WTC11 (cell line): ENCODE measurements at places on chromosomes 2 and 18. TPM values are rescaled to one million over a fixed set of nuclear protein-coding genes. Genes with fewer than 3 reads are reported as not detected.
A peak's percentile ranks its signal among the peaks of the same experiment; 100 is the strongest.

- peaks cover 24% of the 10 kb centered on the region for H3K4me1 ChIP-seq
- no peak for DNase-seq
- H3K27ac ChIP-seq = no peak overlapping the region; the same call in 1 of the 2 replicates
- peaks cover 46% of the 10 kb centered on the region for H3K36me3 ChIP-seq
- no peaks in the 10 kb centered on the region for H3K27me3 ChIP-seq
Measured at GRCh38 chr18:8783335-8783993, 78.1 kb downstream of the MTCL1 start.

GRCh38 chr2:235142601-235143000 is 190.8 kb downstream of the SH3BP4 start:
- H3K4me1 ChIP-seq = peaks cover 6% of the 10 kb centered on the region
- H3K4me3 ChIP-seq = no peak overlapping the region
- H3K36me3 ChIP-seq = no peaks in the 10 kb centered on the region

DNA sequence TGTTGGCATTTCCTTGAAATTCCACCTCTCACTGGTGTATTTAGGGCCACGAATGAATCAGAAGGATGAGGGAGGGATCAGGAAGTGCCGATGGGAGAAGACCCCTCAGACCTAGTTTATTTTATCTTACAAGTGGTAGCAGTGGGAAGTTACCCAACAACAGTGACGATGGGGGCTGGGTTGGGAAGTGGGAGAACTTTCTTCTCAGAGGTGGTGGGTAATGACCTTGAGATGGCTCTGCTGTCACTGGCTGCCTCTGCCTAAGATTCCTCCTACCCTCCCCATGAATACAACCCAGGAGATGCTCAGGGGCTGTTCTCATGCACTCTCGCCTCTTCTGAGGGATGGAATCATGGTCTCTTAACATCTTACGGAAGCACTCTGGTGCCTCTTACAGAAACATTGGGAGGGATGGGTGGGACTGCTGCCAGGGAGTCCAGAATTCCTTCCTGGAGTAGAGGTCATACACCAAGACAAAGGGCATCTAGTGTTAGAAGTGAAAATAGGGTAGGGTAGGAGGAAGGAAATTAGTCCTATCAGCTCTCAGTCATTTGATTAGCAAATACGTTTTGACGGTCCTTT is 58.5 kb upstream of the TXNDC2 start:
- no peak overlapping the region for H3K4me3 ChIP-seq
- peaks cover 2% of the 10 kb centered on the region; the same call in 1 of the 2 replicates for H3K36me3 ChIP-seq
- H3K4me1 ChIP-seq = peaks cover 2% of the 10 kb centered on the region
- H3K27ac ChIP-seq = no peak overlapping the region

- peaks cover 8% of the 10 kb centered on the region for H3K4me1 ChIP-seq
- H3K4me3 ChIP-seq = no peak overlapping the region
- DNase-seq = peak; percentile 91
- no peaks in the 10 kb centered on the region for H3K36me3 ChIP-seq
- no peak overlapping the region for H3K27ac ChIP-seq
Measured at GRCh38 chr2:72137498-72138010, 10.1 kb downstream of the CYP26B1 start.

The UGT1A9 gene
- total RNA-seq = not detected in 3 replicates

The CEP192 gene
- total RNA-seq = 24.3 to 26.8 TPM (median 25.4 TPM) in 3 replicates

The SERPINB11 gene
- total RNA-seq = not detected in 3 replicates

The ITPRIPL1 gene
- 11.7 to 17.3 TPM (median 13.7 TPM) in 3 replicates for total RNA-seq

The ANKRD36B gene
- 9.1 to 10.4 TPM (median 9.9 TPM) in 3 replicates for total RNA-seq

The PLGLB1 gene
- total RNA-seq = 0.44 to 0.55 TPM (median 0.52 TPM) in 3 replicates

The RPRM gene
- 25.4 to 29.0 TPM (median 28.1 TPM) in 3 replicates for total RNA-seq
